ENCODE measurements at places on chromosomes 4 and X.

DNA sequence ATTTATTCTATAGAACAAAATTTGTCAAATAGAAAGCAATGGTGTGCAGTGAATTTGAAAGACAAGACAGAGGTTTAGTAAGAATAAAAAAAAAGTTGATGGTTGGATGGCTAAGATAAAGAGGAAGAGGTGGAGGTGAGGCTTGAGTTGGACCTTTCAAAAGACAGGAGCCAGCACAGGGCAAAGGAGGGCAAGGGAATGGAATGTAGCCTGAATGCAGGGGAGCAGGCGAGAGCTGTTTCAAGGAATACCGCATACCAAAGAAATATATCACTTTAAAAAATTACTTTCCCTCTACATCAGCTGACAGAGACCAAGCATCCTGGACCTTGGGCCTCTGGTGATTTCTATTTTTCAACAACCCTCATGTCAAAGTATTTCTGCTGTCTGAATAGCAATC, 38.0 kb upstream of the CXXC4 start:
- no peak for DNase-seq

DNA sequence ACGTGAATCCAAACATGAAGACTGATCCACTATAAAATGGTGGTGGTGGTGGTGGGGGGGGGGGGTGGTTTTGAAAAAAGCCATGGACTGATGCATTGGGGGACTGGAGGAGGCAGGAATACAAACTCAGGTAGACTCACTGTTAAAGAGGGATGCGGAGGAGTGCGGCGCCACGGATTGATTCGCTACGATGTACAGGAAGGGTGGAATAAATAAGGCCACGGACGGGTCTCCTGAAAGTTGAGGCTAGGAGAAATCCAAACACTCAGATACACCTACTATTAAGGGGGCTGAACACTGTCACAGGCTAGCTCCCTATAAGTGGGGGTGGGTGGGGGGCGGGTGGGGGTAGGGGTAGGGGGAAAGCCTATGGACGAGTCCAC, 591 bp downstream of the ELK1 start:
- no peak for DNase-seq

DNA sequence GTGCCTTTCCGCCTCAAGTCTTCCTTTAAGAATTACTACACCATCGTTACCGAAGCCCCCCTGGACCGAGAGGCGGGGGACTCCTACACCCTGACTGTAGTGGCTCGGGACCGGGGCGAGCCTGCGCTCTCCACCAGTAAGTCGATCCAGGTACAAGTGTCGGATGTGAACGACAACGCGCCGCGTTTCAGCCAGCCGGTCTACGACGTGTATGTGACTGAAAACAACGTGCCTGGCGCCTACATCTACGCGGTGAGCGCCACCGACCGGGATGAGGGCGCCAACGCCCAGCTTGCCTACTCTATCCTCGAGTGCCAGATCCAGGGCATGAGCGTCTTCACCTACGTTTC, 2.2 kb downstream of the PCDH10 start:
- peak; percentile 60 for DNase-seq

DNA sequence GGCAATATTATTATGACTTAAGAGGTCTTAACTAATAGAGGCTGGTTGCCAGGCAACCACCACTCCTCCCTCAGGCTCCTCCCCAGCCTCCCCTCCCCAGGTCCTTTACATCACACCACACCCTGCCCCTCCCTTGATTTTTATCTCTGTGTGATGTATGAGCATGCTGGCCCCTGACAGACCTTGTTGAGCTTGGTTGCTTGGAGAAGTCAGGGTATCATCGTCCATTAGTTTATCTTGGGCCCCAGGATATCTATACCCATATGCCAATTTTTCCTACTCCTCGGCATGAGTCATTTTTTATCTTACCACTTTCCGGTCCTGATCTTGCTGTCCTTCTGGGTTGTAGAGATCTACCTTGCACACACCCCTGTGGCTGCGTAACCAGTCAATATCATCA, 2.5 kb downstream of the AKAP4 start:
- DNase-seq, result no peak

DNA sequence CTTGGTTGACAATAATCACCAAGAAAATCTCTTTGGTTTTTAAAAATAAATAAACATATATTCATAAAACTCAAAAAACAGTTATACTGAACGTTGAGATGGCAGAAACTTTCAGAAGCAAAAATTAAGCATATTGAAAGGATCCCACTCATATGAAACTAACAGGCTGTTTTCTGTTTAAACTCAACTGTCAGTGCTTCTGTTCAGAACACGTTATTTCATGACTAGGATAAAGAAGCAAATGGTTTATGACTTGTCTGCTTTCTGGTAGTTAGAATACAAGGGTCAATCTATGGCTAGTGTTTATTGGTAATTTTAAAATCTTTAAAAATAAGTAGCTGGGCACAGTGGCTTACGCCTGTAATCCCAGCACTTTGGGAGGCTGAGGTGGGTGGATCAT, 4.1 kb downstream of the GPR82 start:
- no peak for DNase-seq

DNA sequence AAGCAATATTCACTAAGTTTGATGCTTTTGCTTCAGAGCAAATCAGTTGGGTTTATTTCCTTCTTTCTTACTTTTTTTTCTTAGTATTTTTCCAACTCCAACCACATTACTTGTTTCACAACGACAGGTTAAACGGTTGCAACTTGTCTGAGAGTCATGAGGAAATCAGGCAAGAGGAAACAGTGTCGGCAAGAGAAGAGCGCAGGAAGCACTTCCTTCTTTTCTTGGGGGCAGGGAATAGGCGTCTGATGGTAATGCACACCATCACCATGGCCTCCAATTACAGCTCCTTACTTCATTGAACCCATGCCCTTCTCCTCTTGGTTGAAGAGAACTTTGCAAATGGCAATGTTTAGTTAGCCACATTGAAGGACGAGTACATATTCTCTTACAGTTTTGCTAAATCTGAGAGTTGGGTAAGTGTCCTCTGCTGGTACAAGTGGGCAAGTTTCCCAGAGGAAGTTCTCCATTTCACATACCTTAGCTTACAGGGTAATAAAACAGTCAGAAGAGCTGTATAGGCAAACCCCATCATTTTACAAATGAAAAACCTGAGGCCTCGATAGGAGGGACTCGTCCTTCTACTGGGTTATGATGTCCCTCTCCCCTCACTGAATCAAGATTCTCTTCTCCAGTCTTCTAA, 8.3 kb upstream of the CXCL8 start:
- DNase-seq, result no peak

DNA sequence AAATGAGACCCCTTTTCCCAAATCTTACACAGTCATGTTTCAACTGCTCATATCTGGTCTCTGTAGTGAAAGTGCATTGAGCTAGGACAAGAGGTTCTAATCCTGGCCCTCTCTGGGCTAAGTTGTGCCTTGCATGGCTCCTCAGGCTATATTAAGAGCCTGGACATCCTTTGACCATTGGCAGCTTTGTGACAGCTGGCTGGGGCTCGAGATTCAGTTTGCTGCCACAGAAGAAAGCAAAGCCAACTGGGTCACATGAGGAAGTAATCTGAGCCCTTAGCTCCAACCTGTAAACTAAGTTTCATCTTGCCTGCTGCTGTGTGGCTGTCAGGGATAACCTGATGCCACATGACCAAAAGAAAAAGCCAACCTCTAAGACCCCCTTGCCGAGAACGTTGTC, 51.8 kb upstream of the JADE1 start:
- DNase-seq, result no peak

DNA sequence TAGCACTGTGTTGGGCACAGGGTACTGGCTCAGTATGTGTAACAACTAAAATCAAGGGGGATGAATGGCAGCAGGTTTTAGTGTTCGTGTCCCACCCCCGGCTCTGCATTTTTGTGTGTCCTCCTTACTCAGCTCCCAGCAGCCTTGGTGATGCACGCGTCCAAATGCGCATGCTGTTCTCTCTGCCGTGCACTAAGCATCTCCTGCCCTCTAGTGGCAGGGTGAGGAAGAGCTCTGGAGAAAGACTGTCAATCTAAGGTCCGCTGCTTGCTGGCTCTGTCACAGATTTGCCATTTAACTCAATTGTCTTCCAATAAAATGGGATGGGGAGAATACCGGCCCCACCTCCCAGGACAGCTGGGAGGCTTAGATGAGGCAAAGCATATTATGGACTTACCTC, 61.4 kb downstream of the WFS1 start:
- no peak for DNase-seq

- no peak for DNase-seq
Measured at GRCh38 chr4:30755346-30755745, 35.2 kb downstream of the PCDH7 start.

GRCh38 chrX:29225670-29226069, 638.4 kb downstream of the IL1RAPL1 start:
- no peak for DNase-seq

- DNase-seq, result no peak
Measured at GRCh38 chrX:19121898-19122640, at the start of gene ADGRG2. TSS of gene ADGRG2 (minus strand) at chrX:19122468. CDS start at chrX:19068834, 53,634 bp downstream.

DNA sequence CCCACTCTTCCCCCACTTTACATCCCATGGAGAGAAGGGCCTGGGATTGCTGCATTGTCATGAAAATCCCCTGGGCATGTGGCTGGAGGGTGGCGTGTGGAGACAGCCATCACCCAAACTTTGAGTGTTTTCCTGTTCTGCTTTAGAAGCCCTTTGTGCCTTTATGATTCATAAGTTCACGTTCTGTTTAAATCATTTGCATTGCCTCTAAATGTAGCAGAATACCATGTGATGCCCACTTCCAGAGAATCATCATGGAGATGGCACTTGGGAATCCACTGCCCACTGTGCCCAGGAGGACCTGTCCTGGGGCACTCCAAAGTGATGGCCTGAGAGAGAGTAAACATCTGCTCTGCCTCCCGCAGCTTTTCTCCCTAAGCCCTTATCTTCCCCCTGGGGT, 52.8 kb downstream of the MED28 start:
- DNase-seq, result no peak

- peak; percentile 25 for DNase-seq
Measured at GRCh38 chr4:80072228-80072743, 743 bp downstream of the ANTXR2 start.

DNA sequence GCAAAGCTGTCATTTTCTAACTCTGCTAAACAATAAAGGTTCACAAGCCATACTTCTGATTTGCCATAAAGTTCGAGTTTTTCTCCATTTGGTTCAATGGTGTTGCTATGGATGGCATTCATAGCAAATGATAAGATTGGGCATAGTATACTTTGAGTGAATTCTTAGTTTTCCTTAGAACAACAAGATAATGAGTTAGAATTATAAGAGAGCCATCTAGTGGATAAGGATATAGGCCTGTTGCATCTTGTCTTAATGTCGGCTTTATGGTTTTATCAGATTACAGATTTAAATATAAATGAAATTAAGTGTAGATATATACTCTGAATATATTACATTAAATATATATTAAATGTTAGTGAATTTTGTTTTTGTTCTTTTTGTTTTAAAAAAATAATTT, 644.6 kb downstream of the IL1RAPL1 start:
- DNase-seq, result no peak

- no peak for DNase-seq
Measured at GRCh38 chr4:185991770-185992169, 77.2 kb upstream of the TLR3 start.

GRCh38 chr4:10296730-10297129, 160.5 kb downstream of the ZNF518B start:
- peak; percentile 14 for DNase-seq

GRCh38 chr4:20386906-20387305, 135.2 kb downstream of the SLIT2 start:
- DNase-seq, result no peak

DNA sequence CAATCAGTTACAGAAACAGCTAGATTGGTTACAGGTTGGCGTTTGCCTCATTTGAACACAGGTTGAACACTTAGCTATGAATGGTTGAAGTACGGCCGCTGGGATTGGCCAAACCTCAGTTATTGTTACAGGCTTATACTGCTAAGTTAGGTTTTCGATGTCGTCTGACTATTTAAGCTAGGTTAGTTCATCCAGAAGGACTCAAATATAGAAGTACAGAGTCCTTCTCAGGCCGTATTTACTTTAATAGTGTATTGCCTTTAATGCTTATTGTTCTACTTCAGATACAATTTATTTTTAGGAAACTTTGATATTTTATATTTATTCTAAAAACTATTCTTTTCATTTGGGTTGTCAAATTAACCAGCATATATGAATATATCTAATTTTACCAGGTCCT, 334.7 kb downstream of the FAT4 start:
- DNase-seq, result no peak

DNA sequence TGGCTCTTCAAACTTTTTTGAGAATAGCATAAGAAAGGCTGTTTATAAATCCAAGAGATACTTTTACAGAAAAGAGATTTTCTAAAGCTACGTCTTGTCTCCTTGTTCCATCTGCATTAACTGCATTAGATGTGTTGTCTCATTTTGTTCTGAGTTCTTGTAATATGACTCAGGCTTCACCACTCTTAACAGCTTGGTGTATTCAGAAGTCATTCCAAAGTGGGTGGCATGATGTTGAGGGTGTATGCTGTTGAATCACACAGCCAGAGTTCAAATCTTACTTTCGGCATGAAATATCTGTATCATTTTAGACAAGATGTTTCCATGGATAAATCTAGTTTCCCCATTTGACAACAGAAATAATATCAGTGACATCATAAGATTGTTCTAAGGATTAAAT, 30.1 kb downstream of the SYTL5 start:
- DNase-seq, result no peak

Data from nucleus accumbens (tissue), 56 donors.